Activated CD8-positive, alpha-beta T cell treated with anti-CD3 and anti-CD28 coated beads, Interleukin-2, amount 10 ng/mL, durations not matched to agents 7 days and 5 days (primary cell): ENCODE measurements at places on chromosomes 1 and 21. TPM values are rescaled to one million over a fixed set of nuclear protein-coding genes. Genes with fewer than 3 reads are reported as not detected.

The MAP10 gene
- total RNA-seq, result 3.1 TPM

DNA sequence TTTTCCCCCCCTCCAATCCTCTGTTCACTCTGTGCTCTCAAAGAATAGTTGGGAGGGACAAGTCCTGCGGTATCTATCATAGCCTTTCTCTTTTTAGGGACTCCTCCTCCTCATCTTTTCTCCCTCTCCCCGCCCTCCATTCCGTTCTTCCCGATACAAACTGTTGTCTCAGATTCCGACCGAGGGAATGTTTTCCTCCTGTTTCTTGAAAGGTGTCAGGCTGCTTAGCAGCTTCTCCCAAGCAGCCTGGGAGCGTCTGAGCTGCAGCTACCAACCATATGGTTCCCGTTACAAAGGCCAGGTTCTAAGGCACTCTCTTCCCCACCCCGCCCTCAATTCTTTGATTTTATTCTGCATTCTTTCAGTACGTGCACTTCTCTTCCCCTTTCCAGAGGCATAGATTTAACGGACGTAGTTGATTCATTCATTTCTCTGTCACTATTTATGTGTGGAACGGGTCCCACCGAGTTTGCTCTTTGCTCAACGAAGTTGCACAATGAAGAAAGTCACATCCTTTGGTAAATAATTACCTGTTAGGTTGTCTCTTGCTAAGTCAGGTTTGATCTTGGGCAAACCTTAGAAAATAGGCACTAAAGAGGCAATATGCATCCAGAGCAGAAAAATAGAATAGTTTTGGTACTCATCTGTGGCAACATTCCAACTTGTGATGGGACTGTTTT lies 2.8 kb downstream of the ADGRL2 start:
- H3K4me1 ChIP-seq, result peaks cover 5% of the 10 kb centered on the region
- H3K27me3 ChIP-seq, result peaks cover 51% of the 10 kb centered on the region
- DNase-seq, result no peak

DNA sequence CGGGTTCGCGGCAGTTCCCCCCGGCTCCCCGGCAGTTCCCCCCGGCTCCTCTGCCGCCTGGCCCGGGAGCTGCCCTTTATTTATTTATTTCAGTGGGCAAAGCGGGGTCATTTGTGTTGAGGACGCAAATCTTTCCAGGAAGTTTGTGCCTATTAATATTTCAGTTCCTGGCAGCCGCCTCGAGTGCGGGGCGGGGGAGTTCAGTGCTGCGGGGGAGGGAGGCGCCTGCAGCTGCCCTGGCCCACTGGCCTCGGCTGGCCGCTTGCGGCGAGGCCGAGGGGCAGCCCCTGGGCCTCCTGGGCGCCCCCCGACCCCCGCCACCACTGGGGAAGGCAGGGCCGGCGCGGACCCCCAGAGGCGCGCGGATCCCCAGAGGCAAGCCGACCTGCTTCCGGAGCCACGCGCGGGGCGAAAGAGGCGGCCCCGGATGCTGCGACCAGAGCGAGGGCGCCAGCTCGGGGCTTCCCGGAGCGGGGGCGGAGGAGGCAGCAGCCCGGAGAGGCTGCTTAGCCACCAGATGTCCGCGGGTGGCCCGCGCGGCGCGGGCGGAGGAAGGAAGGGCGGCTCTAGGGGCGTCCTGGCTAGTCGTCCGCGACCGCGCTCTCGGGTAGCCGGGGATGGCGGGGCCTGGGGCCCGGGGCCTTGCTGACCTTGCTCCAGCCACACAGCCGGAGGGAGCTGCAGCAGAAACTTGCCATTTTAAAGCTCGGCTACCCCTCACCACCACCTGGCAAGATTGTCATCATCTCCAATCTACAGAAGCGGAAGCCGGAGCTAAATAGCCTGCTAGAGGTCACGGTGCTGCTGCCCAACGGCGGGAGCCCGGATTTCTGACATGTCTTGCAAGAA lies 48.0 kb downstream of the H3-3A start:
- DNase-seq, result peak; percentile 71
- no peaks in the 10 kb centered on the region for H3K36me3 ChIP-seq
- no peaks in the 10 kb centered on the region for H3K27me3 ChIP-seq
- peaks cover 21% of the 10 kb centered on the region for H3K4me1 ChIP-seq
- peak overlapping the region; percentile 63 for H3K27ac ChIP-seq

The C1orf141 gene
- total RNA-seq, result not detected

GRCh38 chr1:53084589-53084971 lies 22.6 kb downstream of the PODN start:
- H3K4me1 ChIP-seq, result no peaks in the 10 kb centered on the region
- H3K4me3 ChIP-seq, result no peak overlapping the region
- no peaks in the 10 kb centered on the region for H3K36me3 ChIP-seq
- DNase-seq, result no peak
- no peak overlapping the region for H3K27ac ChIP-seq

DNA sequence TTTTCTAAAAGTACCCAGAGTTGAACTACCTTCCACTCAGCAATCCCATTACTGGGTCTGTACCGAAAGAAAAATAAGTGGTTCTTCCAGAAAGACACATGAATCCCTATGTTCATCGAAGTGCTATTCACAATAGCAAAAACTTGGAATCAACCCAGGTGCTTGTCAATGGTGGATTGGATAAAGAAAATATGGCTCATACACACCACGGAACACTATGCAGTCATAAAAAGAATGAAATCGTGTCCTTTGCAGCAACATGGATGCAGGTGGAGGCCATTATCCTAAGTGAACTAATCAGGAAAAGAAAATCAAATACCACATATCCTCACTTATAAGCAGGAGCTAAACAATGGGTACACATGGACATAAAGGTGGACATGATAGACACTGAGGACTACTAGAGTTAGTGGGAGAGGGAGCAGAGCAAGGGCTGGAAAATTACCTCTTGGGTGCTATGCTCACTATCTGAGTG lies 32.9 kb upstream of the JUN start:
- peak overlapping the region; percentile 92 for H3K27ac ChIP-seq
- DNase-seq, result no peak
- H3K4me3 ChIP-seq, result peak overlapping the region; percentile 83
- peaks cover 7% of the 10 kb centered on the region for H3K27me3 ChIP-seq
- H3K4me1 ChIP-seq, result peaks cover 49% of the 10 kb centered on the region
- peaks cover 5% of the 10 kb centered on the region for H3K36me3 ChIP-seq

DNA sequence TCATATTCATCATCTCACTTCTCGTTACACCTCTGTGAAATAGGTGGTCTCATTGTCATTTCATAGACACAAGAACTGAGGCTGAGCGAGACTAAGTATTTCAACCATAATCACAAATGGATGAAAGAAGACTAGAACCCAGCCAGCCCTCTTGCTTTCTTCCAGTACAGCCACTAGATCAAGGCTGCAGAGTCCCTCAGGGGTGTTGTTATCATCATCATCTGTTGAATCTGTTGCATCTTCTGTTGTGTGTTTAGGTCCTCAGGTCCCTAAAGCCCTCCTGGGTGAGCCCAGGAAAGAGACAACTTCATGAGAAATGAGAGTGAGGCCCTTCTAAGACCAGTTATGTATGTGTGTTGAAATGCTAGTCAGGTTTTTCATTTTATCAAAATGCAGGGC lies 86.6 kb upstream of the ZNF326 start:
- peaks cover 17% of the 10 kb centered on the region for H3K36me3 ChIP-seq
- H3K27ac ChIP-seq, result no peak overlapping the region
- H3K27me3 ChIP-seq, result no peaks in the 10 kb centered on the region
- no peak for DNase-seq
- peaks cover 35% of the 10 kb centered on the region for H3K4me1 ChIP-seq

- no peak overlapping the region for H3K4me3 ChIP-seq
- peaks cover 15% of the 10 kb centered on the region for H3K4me1 ChIP-seq
- no peaks in the 10 kb centered on the region for H3K27me3 ChIP-seq
- peak; percentile 58 for DNase-seq
- H3K36me3 ChIP-seq, result no peaks in the 10 kb centered on the region
Measured at GRCh38 chr1:230306169-230306568, 120.0 kb downstream of the PGBD5 start.

The SYT14 gene
- total RNA-seq, result not detected

The KCNN3 gene
- total RNA-seq, result not detected

DNA sequence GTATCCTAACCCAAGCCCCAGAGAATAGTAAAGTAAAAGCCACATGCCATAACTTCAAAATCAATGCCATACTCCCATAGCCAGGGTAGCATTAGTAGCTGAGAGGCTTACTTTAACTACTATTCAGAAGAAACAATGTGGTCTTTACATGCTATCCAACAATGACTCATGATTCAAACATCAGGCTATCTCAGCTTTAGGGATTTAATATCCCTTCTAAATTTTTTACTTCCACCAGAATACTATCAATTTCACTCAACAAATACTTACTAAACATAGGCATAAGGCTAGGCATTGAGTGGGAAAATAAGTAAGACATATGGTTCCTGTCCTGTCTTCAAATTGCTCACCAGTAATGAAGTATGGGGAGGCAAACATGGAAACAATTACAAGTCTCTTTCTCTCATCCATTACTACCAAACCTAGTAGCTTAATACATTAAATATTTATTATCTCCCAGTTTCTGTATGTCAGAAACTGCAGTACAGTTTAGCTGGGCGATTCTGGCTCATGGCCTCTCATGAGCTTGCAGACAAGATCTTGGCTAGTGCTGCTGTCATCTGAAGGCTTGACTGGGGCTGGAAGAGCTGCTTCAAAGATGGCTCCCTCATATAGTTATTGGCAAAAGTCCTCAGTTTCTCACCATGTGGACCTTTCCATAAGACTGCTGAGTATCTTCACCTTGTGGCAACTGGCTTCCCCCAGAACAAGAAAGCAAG lies 30.7 kb downstream of the EVI5 start:
- H3K27ac ChIP-seq, result no peak overlapping the region
- H3K36me3 ChIP-seq, result no peaks in the 10 kb centered on the region
- H3K27me3 ChIP-seq, result peaks cover 14% of the 10 kb centered on the region
- H3K4me1 ChIP-seq, result no peaks in the 10 kb centered on the region
- no peak overlapping the region for H3K4me3 ChIP-seq
- DNase-seq, result no peak

The OVAAL gene
- total RNA-seq, result not detected

GRCh38 chr1:114505148-114505561 lies 5.8 kb downstream of the TRIM33 start:
- H3K27ac ChIP-seq, result peak overlapping the region; percentile 48
- no peak overlapping the region for H3K4me3 ChIP-seq
- H3K27me3 ChIP-seq, result no peaks in the 10 kb centered on the region

GRCh38 chr1:64915381-64916274 lies 50.7 kb downstream of the JAK1 start:
- peaks cover 43% of the 10 kb centered on the region for H3K4me1 ChIP-seq
- no peaks in the 10 kb centered on the region for H3K27me3 ChIP-seq
- DNase-seq, result no peak

The LCE1F gene
- not detected for total RNA-seq

The FOXO6 gene
- 0.31 TPM for total RNA-seq

DNA sequence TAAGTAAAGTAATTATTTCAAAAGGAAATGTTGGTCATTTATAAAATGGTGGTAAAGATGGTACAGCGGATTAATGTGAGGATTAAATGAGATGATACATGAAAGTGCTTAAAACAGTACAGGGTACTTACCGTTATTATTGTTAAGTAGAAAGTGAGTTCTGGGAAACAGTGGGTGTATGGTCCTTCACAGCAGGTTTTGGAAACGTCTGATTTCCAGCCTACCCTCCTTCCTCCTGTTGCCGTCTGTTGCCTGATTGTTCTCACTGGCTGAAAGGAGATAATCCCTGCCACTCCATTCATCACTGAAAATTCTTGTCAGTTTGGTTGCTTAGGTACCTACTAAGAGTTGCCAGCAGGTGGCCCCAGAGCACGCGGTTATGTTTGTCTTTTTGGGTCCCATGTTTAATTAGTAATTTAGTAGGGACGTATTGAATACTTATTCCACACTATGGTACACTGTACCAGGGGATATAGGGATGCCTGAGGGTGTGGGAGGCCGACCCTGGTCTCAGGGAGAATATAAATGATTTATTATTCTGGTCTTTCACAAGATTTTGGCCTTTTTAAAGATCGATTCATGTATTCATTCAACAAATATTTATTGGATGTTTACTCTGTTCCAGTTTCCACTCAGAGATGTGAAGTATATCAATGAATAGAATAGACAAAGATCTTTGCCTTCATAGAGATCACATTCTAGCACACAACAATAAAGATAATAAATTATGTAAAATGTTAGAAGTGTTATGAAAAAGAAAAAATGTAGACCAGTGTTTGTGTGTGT lies 30.8 kb upstream of the RPTN start:
- peak overlapping the region; percentile 66 for H3K4me3 ChIP-seq
- peaks cover 6% of the 10 kb centered on the region for H3K4me1 ChIP-seq
- no peaks in the 10 kb centered on the region for H3K36me3 ChIP-seq
- peaks cover 12% of the 10 kb centered on the region for H3K27me3 ChIP-seq
- no peak overlapping the region for H3K27ac ChIP-seq

- DNase-seq, result no peak
- H3K36me3 ChIP-seq, result no peaks in the 10 kb centered on the region
- H3K4me1 ChIP-seq, result no peaks in the 10 kb centered on the region
- peaks cover 9% of the 10 kb centered on the region for H3K27me3 ChIP-seq
Measured at GRCh38 chr1:53440633-53441032, 18.6 kb upstream of the DMRTB1 start.

The MX1 gene
- total RNA-seq, result 563 TPM

The DMRTA2 gene
- not detected for total RNA-seq

DNA sequence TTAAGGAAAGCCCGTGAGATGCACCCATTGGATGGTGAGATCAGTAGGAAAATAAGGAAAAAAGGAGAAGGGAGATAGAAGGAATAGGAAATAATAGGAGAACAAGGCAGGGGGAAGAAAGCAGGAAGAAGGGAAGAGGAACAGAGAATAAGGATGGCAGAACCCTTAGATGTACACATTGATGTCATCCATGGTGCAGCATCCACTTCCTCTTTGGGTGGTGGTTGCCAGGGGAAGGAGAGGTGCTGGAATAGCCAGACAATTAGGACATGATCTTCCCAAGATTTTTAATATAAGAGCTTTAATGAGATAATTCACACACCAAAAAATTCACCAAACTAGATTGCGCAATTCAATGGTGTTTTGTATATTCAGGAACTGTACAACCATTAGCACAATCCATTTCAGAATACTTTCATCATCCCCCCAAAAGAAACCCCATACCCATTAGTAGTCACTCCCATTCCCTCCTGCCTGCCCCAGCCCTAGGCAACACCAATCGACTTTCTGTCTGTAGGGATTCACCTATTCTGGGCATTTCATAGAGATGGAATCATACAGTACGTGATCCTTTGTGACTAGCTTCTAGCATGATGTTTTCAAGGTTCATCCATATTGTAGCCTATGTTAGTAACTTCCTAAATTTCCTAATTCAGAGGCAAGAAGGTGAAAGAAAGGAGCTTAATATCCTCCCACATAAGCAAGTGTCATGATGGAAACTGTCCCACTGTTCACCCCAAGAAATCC lies 121.4 kb downstream of the PLXNA2 start:
- no peak for DNase-seq
- H3K27ac ChIP-seq, result no peak overlapping the region
- H3K4me3 ChIP-seq, result no peak overlapping the region
- no peaks in the 10 kb centered on the region for H3K4me1 ChIP-seq
- H3K27me3 ChIP-seq, result no peaks in the 10 kb centered on the region

DNA sequence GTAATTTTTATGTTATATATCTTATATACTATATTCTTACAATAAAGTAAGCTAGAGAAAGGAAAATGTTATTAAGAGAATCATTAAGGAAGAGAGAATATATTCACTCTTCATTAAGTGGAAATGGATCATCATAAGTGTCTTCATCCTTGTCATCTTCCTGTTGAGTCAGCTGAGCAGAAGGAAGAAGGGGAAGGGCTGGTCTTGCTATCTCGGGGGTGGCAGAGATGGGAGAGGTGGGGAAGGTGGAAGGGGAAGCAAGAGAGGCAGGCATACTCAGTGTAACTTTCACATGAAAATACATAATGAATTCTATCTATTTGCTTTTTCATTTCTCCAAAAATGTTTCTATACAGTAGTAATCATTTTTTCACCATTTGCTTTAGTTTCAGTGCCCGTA lies 5.1 kb downstream of the DNASE2B start:
- no peaks in the 10 kb centered on the region for H3K4me1 ChIP-seq
- H3K36me3 ChIP-seq, result no peaks in the 10 kb centered on the region
- no peaks in the 10 kb centered on the region for H3K27me3 ChIP-seq
- no peak overlapping the region for H3K4me3 ChIP-seq

The UQCRH gene
- 333 TPM for total RNA-seq

The MPZ gene
- total RNA-seq, result 2.8 TPM
